ENCODE measurements at places on chromosomes 13 and 19. TPM values are rescaled to one million over a fixed set of nuclear protein-coding genes. Genes with fewer than 3 reads are reported as not detected.

ZNF888 gene
- total RNA-seq = not detected

ZNF284 gene
- 0.51 TPM for total RNA-seq

FAM124A gene
- total RNA-seq = 1.7 TPM

NEK5 gene
- total RNA-seq = 0.08 TPM

All from A549 treated with RU486 at 1 μM for 4 hours (cell line).